ENCODE measurements at places on chromosomes 3 and 15.

DNA sequence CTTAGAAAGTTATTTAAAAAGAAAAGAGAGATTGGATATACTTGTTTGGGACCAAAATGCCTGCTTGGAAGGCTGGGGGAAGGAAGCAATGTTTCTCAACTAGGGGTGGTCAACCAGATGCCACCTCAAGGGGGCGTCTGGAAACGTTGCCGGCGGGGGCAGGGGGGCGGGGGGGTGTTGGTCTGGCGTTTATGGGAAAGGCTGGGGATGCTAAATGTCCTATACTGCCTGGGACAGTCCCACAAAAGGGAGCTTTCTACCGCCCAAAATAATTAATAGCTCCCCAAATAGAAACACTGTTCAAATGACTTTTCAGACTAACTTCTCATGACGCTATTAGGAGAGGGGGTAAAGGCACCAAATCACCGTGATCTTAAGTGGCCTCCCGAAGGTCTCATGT, 2.2 kb downstream of the POLG start:
- DNase-seq: no peak

DNA sequence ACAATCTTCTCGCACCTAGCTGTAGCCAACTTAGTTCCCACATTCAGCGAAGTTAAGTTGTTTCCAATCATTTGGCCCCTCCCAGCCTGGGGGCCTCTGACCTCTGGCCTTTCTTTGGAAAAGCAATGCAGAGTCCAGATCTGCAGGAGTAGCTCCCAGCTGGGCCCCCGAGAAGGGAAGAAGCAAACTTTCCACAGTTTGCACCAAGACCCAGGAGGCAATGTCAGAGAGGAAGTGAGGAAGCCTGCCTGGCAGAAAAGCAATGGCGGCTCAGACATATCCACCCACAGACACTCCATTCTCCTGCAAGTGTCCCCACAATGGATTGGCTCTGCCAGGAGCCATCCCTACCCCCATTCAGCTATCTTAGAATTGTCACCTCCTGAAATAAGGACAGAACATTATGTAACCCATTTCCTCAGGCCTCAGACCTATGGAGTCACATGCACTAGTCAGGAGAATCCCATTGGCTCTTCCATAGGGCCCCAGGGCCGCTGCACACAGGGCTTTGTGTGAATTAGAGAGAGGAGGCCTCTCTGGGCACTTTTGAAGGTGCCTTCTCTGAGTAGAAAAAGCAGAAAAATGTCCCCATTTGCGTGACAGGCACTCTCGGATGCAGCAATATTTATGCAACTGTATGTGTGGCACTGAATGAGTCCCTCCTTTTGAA, 3.0 kb upstream of the BUB1B start:
- DNase-seq: no peak

- DNase-seq: no peak
Observed at GRCh38 chr3:54122324-54123002, at the start of gene CACNA2D3. Gene CACNA2D3 (plus strand): TSS chr3:54122552.

GRCh38 chr3:147354623-147355022, 51.7 kb downstream of the ZIC4 start:
- no peak for DNase-seq

DNA sequence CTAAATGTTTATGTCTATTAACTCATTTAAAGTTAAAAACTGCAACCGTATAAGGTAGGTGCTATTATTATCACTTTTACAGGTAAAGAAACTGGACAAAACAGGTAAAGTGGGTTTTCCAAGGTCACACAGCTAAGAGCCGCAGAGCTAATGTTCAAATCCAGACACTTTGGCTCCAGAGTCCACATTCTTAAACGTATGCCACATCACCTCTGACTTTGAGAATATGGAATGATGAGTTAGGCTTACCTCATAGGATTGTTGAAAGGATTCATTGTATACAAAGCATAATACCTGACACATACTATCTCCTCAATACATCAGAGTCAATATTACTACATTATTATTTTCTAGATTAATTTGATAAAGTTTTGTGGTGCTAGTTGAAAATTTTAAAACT, 240.9 kb upstream of the STT3B start:
- DNase-seq: no peak

DNA sequence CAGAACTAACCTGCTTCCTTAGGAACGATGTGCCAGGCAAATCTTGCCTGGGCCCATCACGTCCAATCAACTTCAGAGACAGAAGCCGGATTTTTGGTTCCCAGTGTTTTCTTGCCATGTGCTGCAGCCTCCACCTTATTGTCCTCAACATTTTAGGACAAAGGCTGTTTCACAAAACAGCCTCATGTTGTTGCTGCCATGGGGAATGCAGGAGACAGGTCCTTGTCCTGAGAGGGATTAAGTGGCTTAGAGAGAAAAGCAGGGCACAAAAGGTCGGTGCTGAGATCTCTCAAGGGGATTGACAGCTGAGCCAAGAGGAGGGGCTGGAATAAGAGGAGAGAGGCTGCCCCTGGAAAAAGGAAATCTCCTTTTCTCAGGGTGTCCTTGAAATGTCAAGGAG, 11.3 kb upstream of the NMNAT3 start:
- no peak for DNase-seq

DNA sequence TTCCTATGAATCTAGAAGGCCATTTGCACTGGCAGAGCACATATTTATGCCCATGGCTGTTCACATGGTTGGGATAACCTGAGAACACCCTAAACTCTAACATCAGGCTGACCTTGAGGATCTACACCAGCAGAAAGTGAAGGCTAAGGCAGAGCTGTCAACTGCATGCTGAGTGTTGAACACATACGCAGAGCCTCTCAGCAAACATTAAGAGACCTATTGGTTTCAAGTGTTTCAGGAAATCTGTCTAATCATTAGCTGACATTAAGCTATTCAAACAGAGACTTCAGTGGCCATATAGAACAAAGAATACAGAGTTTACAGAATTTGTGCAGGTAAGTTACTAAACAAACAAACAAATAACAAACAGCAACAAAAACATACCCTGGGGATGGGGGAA, 16.1 kb upstream of the SEC61A1 start:
- DNase-seq: no peak

DNA sequence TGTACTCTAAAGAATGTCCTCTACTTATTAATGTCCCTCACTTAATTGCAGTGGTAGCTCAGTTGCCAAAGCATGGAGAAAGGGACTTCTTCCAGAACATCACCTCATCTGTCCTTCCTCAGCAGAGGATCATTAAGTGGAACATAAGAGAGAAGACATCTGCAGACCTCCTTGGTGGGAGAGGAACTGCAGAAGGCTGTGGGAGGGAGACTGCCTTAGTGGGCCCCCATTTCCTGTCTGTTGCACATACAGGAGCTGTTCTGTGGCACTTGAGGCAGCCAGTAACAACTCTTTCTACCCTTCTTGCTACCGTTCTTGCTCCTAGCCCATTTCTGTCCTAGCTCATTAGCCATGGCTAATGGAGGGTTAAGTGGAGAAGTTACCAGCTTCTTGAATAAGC, 33.6 kb downstream of the HPS3 start:
- no peak for DNase-seq

DNA sequence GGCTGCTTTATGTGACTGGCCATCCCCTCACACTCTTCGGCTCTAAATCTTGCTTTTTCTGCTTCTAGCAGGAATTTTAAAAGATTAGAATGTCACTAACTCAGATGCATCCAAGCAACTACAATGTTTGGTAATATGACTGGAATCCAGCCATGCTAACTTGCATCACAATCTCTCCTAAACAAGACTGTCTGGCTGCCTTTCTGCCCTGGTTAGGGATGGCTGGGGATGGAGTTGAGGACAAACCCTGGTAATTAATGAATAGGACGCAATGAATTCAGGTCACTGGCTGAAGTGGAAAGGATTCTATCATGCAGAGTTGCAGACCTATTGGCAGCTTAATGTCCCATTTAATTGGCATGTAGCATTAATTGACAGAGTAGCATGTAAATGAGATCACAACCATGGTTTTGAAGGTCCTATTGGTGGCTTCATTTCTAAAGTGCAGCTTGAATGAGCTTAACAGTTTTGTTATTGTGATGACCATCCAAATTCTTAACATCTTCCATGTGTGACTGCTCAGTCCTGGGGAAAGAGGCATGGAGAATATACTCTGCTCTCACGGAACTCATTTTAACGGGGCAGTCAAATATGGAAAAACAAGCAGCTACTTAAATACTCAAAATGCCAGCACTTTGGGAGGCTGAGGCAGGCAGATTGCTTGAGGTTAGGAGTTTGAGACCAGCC, 21.7 kb downstream of the NMNAT3 start:
- no peak for DNase-seq

GRCh38 chr3:12766541-12766940, 7.5 kb upstream of the TMEM40 start:
- DNase-seq: no peak

DNA sequence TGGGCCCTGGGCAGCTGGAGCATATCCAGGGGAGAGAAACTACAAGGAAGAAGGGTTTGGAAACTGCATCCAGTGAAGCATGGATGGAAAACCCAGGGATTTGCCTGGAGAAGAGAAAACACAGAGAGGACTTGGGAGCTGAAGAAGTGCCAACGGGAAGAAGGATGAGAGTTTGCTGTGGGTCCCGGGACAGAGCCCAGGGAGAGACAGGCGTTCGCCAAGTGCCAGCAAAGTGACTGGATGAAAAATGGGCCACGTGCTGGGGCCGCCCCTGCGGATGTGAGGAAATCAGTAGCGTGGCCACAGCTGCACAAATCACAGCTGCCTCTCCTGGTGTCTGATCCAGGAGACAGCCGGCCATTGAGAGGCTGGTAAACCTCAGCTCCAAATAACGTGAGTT, 70.4 kb downstream of the HES1 start:
- no peak for DNase-seq

DNA sequence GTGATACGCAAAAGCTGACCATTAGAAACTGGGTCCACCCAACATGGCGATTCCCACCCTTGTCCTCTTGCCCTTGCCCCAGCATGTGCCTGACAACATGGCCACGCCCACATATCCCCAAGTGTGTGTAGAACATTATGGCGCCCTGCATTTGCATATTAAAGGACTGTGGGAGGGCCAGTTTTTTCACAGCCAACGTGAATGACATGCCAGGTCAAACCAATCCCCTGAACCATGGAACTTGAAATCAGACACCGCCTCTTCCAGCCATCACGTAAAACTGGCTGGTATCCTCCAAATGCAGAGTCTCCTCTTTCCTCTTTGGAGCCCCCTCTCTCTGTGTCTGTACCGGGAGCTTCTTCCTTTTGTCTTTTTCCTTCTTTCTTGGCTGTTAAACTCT, 156.7 kb upstream of the EPHA6 start:
- DNase-seq: no peak
